WTC11 (cell line): ENCODE measurements at places on chromosomes 1 and 21.

GRCh38 chr1:18635891-18636595 is 5.4 kb downstream of the PAX7 start:
- DNase-seq = peak; percentile 62

DNA sequence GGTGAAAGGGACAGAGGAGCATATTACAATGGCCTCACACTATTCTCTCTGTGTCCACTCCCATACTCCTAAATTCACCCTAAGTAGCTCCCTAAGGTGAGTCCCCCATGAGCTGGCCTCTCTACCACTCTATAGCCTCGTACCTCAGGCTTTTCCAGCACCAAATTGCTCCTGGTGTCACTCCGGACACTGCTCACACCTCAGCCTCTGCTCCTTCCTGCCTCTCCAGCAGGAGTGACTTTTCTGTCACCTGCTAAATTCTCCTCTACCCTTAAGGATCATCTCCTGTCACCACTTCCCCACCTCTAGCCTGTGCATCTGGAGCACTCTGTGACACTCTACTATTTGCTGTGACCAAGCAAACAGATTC is 65.8 kb upstream of the CAMK1G start:
- DNase-seq = no peak

DNA sequence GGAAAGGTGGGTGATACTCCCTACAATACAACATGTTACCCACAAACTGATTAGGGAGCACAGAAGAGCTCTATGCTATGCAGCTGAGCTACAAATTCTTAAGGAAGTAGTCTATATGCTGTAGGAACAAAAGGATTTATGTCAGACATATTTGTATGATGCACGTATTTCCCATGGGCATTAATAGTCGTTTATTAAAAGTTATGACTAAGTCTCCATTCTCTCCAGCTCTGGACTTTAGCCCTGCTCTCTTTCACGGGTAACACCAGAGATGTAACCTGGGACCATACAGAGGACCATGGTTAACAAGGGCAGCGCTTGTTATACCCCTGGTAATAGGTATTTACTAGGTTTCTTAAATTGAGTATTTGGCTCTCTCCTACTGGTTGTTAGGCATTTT is 168.2 kb upstream of the C1orf105 start:
- DNase-seq = no peak

GRCh38 chr1:201766131-201766866 is 62.7 kb upstream of the IPO9 start:
- DNase-seq = no peak

GRCh38 chr1:201466492-201466891 is 2.5 kb downstream of the PHLDA3 start:
- DNase-seq = no peak

DNA sequence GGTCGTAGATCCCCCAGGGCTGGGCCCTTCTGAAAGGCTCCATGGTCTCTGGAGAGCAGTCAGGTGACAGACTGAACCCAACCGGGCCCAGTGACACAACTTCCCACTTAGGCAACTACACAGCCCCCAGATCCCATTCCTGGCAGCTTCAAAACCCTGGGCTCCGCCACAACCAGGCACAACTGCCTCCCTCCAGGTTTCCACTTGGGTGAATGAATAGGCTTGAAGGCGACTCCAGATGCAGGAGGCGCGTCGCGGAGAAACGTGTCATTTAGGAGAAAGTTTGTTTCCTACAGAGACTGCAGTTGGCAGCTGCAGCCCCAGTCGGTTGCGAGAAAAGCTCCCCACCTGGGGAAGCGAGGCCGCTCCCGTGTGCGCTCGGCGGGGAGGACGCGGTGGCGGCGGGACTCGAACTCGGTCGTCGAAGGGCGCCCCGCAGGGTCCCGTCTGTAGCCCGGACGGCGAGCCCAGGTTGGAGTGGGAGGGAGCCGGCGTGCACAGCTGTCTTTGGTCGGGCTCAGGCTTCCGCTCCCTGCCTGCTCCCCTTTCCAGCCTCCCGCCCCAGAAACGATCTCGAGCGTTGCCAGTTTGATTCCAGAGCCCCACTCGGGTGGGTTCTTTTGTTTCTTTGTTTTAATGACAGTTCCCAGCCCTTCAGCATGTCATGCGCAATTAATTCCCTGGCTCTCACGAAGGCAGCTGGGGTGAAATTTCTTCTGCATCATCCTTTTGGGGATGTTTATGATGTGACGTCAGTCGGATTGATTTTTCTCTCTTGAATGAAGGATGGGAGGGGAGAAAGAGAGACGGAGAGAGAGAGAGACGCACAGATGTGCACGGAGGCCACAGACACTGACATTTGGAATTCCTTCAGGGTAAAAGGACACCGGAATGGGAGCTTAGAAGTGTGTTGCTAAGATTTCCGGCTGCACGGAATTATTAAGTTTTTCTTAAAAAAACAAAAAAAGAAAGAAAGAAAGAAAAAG is 862 bp upstream of the SGIP1 start:
- peak; percentile 58 for DNase-seq

DNA sequence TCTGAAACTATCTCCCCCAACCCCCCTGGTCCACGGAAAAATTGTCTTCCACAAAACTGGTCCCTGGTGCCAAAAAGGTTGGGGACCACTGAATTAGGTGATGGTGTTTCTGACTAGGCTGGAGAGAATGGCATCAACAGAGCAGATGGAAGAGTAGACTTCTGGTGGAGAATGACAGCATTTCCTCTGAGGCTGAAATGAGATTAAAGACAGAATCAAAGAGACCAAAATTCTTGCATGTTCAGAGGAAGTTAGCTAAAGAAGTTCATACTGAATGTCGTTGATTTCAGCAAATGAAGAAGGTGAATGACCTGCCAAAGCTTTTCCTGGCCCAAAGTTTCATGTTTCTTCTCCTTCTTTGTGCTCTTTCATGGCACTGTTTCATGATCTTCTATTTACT is 188.2 kb upstream of the RUNX1 start:
- no peak for DNase-seq

- no peak for DNase-seq
These were observed 51.3 kb upstream of the KDM4A start for GRCh38 chr1:43598622-43599021.

- DNase-seq = peak; percentile 39
These were observed 29.1 kb downstream of the PLPP3 start for GRCh38 chr1:56550138-56550858.

- no peak for DNase-seq
These were observed 8.4 kb downstream of the TAF5L start for GRCh38 chr1:229617351-229618100.

GRCh38 chr1:166090244-166090643 is 76.6 kb downstream of the FAM78B start:
- no peak for DNase-seq

DNA sequence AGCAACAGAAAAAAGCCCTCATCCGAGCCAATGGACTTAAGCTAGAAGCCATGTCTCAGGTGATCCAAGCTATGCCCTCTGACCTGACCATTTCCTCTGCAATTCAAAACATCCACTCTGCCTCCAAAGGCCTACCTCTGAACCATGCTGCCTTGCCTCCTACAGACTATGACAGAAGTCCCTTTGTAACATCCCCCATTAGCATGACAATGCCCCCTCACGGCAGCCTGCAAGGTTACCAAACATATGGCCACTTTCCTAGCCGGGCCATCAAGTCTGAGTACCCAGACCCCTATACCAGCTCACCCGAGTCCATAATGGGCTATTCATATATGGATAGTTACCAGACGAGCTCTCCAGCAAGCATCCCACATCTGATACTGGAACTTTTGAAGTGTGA is 20.7 kb downstream of the NR5A2 start:
- DNase-seq = peak; percentile 83

GRCh38 chr1:243413431-243414151 is 157.8 kb downstream of the SDCCAG8 start:
- peak; percentile 23 for DNase-seq

- no peak for DNase-seq
These were observed 2.2 kb upstream of the SPRR4 start for GRCh38 chr1:152968248-152968647.

DNA sequence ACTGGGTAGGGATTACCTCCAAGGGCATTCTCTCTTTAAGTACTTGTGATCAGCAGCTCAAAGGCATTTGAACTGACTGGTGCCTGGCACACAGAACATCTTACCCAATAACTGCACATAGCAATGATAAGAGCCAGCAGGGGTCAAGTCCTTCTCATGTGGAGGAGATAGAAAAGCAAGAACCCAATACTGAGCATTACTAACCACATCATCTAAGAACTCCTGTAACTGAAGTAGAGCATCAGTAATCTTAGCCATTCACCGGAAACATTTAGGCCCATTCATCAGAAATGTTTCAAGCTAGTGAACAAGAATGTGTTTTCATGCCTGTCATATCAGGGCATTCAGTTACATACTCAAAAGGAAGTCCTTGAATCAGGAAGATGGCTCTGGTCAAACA is 33.6 kb upstream of the THEM4 start:
- DNase-seq = no peak

DNA sequence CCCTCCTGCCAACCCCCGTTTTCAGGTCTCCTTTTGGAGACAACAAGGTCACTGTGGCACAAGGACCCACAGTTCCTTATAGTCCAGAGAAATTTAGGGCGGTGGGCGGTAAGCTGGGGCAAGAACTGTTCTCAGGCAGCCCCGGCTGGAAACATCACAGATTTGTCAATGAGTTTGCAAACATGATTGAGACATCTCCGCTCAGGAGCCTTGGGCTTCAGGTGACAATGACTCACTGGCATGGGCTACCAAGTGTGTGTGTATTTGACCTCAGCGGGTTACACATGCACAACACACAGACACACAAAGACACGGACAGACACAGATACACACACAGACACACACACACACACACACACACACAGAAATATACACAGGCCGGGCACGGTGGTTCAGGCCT is 58.2 kb upstream of the ABCG1 start:
- no peak for DNase-seq

DNA sequence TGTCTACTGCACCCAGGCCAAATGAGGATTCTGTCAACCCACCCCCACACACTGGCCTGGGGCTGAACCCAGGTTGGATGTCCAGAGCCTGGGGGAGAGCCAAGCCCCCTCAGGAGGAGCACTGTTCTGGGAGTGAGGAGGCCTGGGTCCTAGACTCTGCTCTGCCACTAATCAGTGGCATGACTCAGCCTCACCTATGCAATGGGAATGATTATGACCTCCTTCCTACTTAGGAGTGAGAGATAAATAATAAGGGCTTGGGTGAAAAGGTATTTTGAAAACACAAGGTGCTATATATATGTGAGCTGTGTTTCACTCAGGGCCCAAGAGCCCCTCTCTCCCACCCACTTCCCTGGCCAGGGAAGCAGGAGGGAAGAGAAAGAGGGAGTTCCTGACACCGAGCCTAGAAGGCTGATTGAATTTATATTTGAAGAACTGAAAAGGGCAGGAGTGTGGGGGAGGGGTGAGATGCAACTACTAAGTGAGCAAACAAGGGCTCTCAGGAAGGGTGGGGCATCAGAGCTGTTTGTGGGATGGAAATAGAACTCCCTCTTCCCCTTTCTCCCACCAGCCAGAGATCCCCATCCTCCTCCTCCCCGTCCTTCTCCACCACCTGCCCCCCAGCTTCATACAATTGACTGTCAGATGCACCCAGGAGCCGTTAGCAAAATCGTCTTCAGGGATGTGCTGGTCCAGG is 8.2 kb downstream of the IGSF9 start:
- DNase-seq = no peak
